ENCODE measurements at places on chromosomes 6 and 20.

- DNase-seq = no peak
Measured at GRCh38 chr6:19998541-19998940, 161.4 kb downstream of the ID4 start.

DNA sequence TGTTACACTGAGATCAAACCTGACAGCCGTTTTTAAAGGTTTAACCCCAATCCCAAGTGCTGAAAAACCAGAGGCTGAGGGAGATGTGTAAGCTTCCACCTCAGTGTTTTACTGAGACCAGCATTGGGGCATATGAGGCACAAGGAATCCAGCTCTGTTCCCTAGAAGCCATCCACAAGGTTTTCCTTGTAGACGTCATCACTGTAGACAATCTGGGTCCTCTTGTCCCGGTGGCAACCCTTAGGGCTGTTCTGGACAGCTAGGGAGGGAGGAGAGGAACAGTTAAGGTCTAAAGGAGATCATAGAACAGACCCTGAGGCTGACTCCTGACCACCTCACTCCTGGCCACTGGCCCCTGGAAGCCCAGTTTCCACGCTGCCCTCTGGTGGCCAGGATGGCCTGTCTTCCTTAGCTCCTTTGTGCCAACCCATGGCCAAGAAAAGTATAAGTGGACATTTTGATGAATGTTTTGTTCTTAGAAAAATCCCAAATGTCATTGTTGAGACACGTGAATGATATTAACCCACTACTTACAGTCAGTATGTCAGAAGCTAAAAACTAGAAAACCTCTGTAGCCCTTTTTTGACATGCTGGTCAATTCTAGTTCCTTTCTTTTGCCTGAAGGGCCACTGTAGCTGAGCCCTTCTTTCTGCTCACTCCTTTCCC is 6.4 kb downstream of the CFB start:
- DNase-seq = peak; percentile 62

GRCh38 chr6:154390034-154390433 is 33.4 kb upstream of the IPCEF1 start:
- DNase-seq = no peak

GRCh38 chr6:112443179-112444065 is 96.3 kb downstream of the RFPL4B start:
- DNase-seq = no peak

- DNase-seq = no peak
Measured at GRCh38 chr20:63456429-63457284, 15.8 kb downstream of the KCNQ2 start.

DNA sequence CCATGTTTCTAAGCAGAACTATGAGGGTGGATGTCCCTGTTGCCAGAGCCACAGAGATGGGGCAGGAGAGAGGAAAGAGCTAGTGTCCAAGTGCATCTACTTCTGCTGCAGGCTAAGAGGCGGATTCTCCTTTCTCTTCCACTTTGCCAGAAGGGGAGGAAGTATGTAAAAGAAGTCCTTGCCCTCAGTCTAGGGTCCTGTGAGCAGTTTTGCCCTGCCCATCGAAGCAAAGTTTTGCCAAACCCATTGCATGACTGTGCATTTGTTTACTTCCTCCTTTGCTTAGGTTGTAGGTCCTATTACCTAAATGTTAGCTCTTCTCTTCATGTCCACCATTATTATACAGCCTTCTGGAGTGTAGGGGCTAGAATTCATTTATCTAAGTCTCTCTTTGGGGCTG is 106.2 kb upstream of the ARMC2 start:
- no peak for DNase-seq

GRCh38 chr6:125050663-125051318 is 88.6 kb downstream of the RNF217 start:
- DNase-seq = peak; percentile 48

DNA sequence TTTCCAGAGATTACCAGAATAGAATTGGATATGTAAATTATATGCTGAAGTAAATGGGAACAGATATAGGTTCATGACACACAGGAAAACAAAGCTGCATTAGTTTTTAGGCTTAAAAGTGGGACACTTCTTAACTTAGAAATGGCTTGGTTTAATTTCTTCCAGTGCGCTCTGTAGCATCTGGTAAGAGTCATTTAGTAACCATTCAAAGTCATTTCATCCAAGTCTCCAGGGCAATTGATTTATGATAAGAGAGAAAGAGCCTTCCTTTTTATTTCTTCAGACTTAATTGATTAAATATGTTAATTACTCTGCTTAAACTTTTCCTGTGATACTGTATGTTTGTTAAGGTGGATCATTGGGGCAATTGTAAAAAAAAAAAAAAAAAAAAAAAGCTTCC is 368.0 kb downstream of the DOK5 start:
- no peak for DNase-seq

DNA sequence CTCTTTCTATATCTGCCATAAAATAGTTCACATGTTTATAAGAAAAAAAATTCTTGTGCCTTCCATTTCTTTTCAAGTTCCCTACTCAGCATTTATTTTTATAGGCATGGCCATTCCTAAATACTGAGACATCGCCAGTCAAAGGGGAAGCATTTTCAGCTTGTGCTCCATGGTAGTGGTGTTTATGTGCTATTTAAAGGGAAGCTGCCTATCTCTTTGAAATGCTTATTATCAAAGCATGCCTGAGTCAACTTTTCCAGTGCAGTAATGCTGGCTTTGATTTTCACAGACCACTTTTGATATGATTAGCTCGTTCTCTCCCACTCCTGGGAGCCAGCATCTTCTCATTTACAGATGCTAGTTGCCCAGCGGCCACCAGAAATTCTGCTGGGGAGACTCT is 124.1 kb upstream of the RIN2 start:
- peak; percentile 70 for DNase-seq

DNA sequence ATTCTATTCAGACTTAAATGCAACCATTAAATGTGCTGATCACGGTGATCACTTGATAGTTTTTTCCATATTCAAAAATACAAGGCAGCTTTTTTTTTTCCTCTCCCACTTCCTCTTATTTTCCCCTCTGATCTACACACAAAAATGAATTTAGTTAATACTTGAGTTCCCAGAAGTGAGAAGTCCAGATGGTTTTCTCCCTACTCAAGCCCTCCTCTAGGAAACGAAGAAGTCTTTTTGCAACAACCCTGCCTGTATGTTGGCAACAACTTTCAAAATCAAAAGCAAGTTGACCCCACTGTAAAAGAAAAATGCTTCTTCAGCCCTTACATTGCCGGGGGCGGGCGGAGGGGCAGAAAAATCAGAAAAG is 24.3 kb downstream of the ARHGAP18 start:
- DNase-seq = no peak

- no peak for DNase-seq
Measured at GRCh38 chr20:2604506-2604835, 48.0 kb upstream of the NOP56 start.

DNA sequence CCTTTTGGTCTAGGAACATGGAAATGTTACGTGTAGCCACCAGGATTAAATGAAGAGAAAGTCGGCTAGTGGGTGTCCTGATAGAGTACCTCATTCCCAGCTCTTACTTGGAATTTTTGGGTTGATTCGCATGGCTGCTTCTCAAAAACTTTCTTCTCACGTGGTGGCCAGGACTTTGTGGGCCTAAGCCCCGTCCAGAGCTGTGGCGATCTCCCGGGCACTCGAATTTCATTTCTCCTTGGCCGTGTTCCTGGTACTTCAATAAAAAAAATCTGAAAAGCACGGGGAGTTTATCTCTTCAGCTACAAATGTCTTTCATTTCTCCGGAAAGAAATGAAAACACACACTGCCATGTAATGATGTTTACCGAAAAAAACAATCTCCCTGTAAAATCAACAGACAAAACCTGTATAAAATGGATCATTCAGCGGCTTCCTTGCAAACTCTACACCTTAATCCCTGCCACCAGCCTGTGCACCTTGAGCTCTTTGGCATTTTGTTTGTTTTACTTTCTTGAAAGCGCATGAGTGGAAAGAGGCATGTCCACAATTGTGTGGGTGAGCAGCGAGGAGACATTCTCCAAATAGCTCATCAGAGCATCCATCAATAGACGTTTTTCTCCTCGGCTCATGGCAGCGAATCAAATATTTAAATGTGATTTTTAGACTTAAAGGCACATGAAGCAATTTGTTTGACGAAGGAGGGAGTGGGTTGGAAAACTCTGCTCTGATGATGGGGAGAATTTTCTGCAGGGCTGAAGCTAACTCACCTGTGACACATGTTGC is 173.1 kb downstream of the TFAP2C start:
- no peak for DNase-seq

DNA sequence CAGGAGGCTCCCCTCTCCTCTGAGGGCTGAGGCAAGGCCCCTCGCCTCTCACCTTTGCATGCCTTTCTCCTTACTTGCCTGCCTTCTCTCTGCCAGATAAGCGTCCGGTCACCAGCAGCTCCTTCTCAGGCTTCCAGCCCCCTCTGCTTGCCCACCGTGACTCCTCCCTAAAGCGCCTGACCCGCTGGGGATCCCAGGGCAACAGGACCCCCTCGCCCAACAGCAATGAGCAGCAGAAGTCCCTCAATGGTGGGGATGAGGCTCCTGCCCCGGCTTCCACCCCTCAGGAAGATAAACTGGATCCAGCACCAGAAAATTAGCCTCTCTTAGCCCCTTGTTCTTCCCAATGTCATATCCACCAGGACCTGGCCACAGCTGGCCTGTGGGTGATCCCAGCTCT is 21.3 kb upstream of the PPARD start:
- no peak for DNase-seq

DNA sequence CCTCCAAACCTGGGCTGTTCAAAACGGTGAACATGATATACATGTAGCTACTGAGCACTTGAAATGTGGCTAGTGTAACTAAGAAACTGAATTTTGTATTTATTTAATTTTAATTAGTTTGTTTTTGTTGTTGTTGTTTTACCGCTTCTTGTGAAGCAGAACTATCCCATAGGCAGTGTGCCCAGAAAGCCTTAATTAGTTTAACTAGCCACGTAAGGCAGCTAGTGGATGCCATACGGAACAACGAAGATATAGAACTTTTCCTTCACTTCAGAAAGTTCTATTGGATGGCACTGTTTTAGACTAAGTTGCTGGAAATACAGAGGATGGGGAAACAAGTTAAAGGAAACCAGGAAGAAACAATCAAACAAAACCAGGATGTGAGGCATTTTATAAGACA is 70.6 kb downstream of the NUDT3 start:
- no peak for DNase-seq

DNA sequence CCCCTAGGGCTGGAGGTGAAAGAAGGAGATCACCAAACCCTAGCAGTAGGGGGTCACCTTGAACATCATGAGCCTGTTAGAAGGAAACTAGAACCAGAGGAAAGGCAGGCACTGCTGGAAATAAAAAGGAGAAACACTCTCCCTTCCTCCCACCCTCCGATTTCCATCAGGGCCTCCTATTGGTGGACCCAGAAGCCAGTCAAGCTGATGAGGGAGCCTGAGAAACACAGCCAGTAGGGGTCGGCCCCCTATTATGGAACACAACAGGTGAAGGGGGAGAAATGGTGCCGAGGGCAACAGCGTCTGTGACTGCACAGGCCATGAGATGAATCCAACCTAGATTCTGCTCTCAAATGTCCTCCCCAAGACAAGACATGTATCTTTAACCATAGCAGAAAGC is 156.1 kb upstream of the LRFN2 start:
- DNase-seq = no peak

DNA sequence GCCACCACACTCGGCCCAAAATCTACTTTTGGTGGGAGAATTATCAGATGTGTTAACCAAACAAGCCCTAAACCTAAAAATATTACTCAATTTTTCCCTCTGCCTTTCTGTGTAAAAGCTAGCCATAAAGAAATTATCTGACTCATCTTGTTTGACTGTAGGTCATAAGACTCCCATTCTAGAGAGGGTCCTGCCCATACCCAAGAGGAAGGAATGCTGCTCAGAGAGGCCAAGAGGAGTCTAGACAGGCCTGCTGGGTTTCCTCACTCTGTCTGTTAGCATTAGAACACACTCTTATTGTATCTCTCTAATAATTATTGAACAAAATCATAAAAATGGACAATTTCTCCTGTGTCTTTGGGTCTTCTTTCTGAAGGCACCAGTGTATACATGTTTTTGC is 26.1 kb downstream of the C6orf141 start:
- no peak for DNase-seq

GRCh38 chr6:137370871-137371633 is 123.1 kb downstream of the OLIG3 start:
- no peak for DNase-seq

- no peak for DNase-seq
Measured at GRCh38 chr6:120320481-120321162, 971.1 kb upstream of the MAN1A1 start.

GRCh38 chr6:143940011-143940597 is 68.0 kb downstream of the PLAGL1 start:
- peak; percentile 23 for DNase-seq

GRCh38 chr6:69090132-69090531 is 455.1 kb downstream of the ADGRB3 start:
- DNase-seq = peak; percentile 92

DNA sequence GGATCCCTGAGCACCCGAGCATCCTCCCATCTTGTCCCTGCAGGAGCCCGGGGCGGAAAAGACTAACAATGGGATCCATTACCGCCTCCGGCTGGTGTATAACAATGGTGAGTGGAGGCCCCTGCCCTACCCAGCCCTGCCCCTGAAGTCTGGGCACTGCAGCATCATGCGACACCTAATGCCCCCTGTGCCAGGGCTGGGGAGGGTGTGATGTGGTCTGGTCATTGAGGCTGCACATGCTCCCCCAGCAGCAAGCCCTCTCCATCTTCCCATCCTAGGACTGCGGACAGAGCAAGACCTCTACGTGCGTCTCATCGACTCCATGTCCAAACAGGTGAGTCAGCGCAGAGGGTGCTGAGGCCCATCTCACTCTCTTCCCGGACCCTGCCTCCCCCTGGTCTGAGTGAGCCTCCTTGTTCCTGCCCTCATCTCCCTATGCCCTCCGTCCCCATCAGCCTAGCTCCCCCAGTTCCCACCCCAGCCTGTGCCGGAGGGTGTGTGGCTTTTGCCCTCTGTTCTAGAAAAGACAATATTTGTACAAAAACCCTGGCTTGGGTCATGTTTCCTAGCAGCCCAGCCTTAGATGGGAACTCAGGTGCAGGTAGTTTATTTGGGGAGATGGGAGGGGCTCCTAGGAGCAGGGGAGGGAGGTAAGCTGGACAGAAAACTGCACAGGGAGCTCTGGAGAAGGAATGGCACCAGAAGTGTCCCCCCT is 13.5 kb downstream of the EBF4 start:
- no peak for DNase-seq

DNA sequence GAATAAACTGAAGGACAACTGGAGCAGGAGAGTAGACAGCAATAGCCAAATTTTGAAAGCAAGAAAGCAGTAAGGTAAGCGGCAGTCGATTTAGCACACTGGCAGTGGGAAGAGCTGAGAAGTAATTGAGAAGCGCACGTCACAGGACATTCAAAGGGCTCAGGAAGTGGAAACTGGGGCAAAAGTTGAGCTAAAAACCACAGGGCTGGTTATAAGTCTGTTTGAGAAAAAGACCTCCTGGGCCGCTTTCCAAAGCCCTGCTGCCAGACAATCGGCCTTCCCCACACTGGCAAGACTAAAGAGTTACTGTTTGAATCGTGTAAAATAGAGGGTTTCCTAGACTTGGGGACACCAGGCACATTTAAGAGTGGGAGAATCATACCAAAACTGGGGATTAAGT is 161.4 kb downstream of the DNAH8 start:
- peak; percentile 4 for DNase-seq

DNA sequence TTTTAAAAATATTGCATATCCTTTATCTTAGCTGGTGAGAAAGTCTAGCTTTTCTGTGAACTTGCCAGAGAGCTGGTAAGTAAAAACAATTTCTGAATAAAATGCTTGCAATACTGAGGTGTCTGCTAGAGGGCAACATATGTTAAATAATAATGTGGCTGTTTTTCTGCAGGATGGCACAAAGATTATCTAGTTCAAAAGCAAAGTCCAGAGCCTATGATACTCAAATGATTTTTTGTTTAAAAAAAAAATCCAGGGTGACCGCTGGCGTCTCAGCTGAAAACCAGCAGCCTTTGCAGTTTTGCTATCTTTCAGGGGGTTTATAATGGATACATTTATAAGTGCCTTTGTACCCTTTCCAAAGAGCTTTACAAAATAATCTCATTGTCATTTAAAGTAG is 194.9 kb downstream of the PHACTR1 start:
- DNase-seq = peak; percentile 17

All from fibroblast of skin of back (primary cell).